LoVo (cell line): ENCODE measurements at places on chromosomes 6 and 20.

GRCh38 chr20:32358883-32359632, 927 bp downstream of the ASXL1 start:
- DNase-seq, result peak; percentile 62

- no peak for DNase-seq
These were observed 15.0 kb upstream of the ABHD16B start for GRCh38 chr20:63846128-63846771.

GRCh38 chr6:129432738-129433137, 277.2 kb downstream of the ARHGAP18 start:
- DNase-seq, result no peak

DNA sequence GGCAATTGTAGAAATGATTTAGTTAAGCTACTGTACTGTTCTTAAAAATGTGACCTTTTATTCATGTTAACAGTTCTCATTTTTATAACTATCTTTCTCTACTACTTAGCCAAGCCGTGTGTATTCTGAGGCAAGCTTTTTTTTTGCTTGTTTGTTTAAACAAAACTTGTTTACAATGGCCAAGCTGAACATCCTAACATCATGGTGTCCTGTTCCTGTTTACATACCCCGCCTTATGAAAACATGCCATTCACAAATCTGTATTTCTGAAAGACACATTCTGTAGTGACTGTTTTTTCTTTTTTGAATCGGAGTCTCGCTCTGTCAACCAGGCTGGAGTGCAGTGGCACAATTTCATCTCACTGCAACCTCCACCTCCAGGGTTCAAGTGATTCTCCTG, 140.9 kb downstream of the NCOA3 start:
- DNase-seq, result no peak

GRCh38 chr6:14462566-14462965, 345.0 kb downstream of the CD83 start:
- DNase-seq, result no peak

GRCh38 chr6:127460465-127460864, 1.3 kb upstream of the KIAA0408 start:
- no peak for DNase-seq

GRCh38 chr6:41602422-41602743, 35.9 kb upstream of the MDFI start:
- DNase-seq, result no peak

DNA sequence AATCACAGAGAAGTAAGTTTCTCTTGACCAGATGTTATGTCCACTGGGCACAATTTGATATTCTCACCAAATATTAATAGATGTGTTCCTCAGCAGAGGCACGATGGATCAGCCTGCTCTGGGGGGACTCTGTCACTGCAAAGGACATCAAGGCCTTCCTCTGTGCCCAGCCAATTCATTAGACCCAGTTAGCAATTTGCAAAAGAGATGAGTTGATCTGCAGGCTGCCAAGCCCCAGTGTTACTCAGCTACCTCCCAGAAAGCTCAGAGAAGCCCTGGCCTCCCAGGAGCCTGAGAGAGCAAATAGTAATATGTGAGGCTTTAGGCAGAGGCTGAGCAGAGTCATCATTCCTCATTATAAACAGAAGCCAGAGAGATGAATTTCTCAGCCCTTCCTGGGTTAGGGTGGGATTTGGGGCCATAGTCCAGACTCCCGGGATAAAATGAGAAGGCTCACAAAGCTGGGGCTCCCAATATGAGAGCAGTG, 54.2 kb downstream of the ZNF831 start:
- no peak for DNase-seq

- DNase-seq, result no peak
These were observed 62.7 kb downstream of the ANKS1A start for GRCh38 chr6:34951731-34952130.

DNA sequence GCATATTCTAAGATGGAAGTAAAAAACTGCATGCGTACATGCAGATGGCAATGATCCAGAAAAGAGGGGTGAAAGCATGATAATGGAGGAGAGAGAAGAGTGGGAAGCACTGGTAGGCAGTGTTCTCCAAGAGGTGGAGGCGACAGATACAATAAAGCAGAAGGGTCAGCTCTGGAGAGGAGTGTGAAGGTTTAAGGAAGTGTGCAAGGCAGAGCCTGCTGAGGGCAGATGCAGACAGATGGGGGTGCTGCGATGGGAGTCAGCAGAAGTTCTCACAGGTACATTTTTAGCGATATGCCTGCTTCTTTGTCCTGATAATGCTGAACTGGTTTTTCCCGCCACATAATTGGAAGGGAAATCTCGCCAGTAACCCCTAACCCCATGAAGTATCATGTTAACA, 81.1 kb upstream of the C6orf118 start:
- no peak for DNase-seq

GRCh38 chr6:43499028-43499815, 10.9 kb downstream of the LRRC73 start:
- DNase-seq, result no peak

GRCh38 chr6:51559059-51559458, 528.4 kb downstream of the PKHD1 start:
- DNase-seq, result peak; percentile 37

- DNase-seq, result no peak
These were observed 67.5 kb downstream of the ADGRG6 start for GRCh38 chr6:142369266-142369665.

DNA sequence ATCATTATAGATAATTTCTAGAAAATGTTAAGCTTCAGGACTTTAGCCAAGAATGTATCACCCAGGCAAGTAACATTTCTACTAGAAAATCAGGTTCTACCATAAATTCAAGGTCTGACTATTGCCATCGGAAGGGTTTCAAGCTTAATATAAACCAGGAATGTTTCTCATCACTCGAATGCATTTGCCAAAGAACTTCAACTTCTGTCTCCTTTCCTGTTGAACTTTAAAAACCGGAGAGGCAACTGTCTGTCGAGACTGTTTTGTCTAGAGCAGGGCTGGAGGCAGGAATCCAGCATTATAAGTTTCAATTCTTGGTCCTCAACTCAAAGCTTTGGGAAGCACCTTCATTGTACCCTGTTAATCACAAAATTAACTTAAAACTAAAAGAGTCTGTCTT, 264.7 kb downstream of the ZNF217 start:
- DNase-seq, result no peak

DNA sequence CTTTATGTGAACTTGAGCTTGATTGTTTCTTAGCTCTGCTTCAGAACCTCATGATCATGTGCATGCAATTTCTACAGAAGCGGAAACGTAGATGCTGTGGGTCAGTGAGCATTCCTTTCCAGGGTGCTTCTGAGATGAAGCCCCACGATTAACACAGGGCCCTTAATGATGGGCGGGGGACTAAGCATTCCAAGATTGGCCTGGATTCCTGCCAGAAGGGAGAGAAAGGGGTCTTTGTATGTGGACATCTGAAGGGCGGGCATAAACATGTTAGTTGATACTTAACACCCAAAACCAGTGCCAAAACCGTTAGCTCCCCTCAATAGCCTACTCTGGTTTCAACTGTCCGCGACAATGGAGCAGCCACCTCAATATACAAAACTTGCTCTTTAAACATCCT, 46.9 kb upstream of the POU3F2 start:
- no peak for DNase-seq

DNA sequence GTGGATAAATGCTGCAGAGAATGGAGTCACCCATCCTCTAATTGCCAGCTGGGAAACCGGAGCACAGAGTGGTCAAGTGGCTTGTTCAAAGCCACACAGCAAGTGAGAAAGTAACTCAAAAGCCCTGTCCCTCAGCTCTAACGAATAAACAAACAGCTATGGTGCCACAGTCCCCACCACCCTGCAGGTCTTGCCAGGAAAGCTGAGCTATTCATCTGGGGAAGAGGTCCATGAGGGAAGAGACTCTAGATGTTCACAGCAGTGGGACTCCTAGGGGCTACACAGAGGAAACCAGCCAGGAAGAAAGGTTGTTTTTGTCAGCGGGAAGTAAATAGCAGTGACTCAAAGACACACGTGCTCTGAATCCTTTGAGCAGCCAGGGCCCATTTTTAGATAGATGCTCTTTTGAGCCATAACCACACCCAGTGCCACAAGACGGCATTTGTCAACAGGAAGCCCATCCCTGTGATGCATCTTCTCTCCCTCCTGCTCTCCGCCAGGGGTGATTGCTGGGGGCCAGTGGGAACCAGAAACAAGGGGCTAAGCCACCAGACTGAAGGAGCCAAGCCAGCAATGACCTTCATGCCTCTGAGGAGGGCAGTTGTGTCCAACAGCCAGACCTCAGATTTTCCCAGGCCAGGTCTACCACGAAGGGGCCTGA, 32.4 kb upstream of the TCP11 start:
- no peak for DNase-seq

GRCh38 chr6:13065581-13065980, 262.8 kb downstream of the TBC1D7 start:
- no peak for DNase-seq

DNA sequence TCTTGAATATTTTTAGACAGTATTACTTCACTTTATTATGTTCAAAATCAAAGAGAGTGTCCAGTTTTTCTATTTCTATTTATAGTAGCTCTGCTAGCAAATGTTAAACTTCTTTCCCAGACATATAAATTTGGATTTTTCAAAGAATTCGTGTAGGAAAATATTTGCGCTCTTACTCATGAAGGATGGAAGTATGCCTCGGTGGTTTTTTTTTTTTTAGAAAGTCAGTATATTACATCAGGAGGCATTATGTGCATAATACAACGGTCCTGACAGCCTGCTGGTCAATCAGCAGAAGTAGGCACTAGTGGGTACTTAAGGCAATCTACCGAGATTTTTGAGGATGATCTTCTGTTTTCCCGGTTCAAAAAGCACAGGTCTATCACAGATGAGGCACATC, 249.3 kb downstream of the TBX18 start:
- no peak for DNase-seq

- DNase-seq, result no peak
These were observed 11.4 kb downstream of the HLA-E start for GRCh38 chr6:30500421-30501355.

DNA sequence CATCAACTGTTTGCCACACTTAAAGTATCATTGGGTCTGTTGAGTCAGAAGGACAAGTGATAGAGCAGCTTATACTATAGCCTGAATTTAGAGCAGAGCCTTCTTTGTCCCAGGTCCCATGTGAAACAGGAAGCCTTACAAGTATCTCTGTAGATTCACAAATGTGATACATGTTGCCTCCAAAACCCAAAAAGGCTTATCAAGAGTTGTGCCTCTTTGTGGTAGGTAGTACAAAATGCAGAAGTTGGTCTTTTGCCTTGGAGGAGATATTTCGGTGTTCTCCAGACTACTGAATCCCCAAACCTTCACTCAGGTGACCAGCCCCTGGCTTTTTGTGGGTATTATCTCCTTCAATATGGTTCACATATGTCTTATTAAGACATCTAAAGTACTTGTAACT, 172.8 kb upstream of the PROKR2 start:
- no peak for DNase-seq

- no peak for DNase-seq
These were observed 24.2 kb upstream of the CITED2 start for GRCh38 chr6:139398658-139399057.

DNA sequence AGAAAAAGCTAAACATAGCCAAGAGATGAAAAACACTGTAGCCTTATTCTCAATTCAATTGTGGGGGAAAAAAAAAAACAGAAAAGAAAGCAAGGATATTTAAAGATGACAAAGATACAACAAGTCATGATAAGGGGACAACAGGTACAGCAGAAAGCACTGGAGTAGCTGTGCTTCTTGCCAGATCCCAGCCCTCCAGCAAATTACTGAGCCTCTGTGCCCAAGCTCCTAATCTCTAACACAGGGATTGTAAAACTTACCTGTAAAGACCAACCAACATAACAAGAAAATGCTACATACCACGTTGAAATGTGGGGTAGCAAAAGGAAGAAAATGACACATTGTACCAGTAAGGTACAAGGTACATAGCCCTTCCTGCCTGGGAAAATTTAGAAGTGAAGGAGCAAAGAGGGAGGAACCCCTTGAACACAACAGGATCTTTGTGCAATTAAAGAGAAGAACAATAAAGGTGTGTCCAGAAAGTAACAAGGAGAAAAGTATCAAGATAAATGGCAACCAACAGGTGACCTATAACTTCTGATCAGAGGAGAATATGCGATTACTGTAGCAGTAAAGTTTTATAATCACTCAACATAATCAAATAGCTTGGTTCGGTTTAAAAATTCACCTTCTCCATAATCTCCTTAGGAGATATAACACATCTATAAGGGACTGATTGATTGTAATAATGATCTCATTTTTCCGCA, 30.6 kb downstream of the PREP start:
- DNase-seq, result peak; percentile 69

GRCh38 chr6:52500238-52501129, 76.4 kb downstream of the TRAM2 start:
- DNase-seq, result no peak

DNA sequence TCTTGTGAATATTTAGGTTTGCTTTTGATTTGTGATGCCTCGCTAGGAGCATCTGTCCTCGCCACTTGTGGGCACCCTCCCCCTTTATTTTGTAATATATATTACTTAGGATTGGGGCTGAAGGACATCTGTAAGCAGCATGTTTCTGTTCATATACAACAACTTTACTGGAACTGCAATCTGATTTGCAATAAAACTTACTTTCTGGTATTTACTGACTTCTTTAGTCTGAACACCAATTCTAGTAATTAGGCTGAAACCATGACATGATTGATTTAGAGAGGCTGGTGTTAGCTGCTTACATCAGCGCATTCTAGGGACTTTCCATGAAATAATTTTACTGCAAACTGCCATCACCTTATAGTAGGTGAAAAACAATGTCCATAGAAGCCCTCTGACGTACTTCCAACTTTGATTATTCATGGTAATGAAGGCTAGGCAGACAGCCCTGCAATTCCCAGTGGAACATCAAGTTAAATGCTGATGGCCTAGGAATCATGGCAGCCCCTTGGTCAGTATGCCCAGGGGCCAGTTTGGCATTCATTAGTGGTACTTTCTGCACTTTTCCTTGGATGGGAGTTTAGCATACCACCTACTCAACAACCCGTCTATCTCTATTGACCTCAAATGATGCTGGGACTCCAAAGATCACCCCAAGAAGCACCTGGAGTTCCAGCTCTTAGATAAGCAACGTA, 132.9 kb upstream of the MCHR2 start:
- DNase-seq, result no peak

GRCh38 chr20:32439132-32439829, 81.2 kb downstream of the ASXL1 start:
- DNase-seq, result no peak

DNA sequence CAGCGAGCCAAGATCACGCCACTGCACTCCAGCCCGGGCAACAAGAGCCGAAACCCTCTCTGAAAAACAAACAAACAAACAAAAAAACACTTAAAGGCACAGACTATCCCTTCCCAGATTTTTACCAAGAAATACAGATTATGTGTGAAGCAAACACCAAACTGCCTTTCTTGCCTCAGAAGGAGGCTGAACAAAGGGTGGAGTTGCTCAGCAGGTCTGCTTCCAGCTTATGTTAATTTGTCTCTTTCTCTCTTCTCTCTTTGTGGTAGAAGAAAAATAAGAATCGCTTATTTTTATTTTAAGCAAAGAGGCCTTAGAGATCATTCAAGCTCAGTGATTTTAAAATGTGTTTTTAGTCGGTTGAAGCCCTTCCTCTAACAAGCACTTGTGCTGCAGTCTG, 14.2 kb downstream of the TUBB2A start:
- no peak for DNase-seq

GRCh38 chr6:16082361-16082760, 46.5 kb upstream of the MYLIP start:
- no peak for DNase-seq
